ENCODE measurements at places on chromosomes 11 and 22. TPM values are rescaled to one million over a fixed set of nuclear protein-coding genes. Genes with fewer than 3 reads are reported as not detected.

Gene CSF2RB
- total RNA-seq = not detected

Gene NPAS4
- not detected for total RNA-seq

GRCh38 chr11:123392431-123392830 lies 37.6 kb upstream of the GRAMD1B start:
- H3K36me3 ChIP-seq = no peaks in the 10 kb centered on the region
- H3K4me1 ChIP-seq = no peaks in the 10 kb centered on the region
- H3K27me3 ChIP-seq = no peaks in the 10 kb centered on the region
- H3K27ac ChIP-seq = no peak overlapping the region

Gene UPK3A
- not detected for total RNA-seq

Gene HARBI1
- 8.4 TPM for total RNA-seq

DNA sequence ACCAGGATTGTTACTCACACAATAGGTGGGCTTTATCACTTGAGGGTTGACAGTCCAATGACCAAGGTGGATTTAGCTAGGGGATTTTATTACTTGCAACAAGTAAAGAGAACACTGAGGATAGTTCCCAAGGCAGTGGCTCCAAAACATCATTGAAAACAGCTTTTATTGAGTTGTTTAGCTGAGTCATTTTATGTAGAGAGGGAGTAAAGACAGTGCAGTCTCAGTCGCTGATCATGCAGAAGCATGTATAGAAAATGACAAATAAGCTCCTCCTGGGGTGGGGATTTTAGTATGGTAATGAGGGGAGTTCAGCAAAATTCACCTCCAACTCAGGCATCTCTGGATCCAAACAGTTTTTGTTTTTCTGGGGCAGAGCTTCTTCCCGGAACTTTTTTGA lies 163.0 kb upstream of the CCDC179 start:
- H3K27me3 ChIP-seq = no peaks in the 10 kb centered on the region
- H3K4me3 ChIP-seq = no peak overlapping the region
- H3K27ac ChIP-seq = no peak overlapping the region
- H3K4me1 ChIP-seq = no peaks in the 10 kb centered on the region

DNA sequence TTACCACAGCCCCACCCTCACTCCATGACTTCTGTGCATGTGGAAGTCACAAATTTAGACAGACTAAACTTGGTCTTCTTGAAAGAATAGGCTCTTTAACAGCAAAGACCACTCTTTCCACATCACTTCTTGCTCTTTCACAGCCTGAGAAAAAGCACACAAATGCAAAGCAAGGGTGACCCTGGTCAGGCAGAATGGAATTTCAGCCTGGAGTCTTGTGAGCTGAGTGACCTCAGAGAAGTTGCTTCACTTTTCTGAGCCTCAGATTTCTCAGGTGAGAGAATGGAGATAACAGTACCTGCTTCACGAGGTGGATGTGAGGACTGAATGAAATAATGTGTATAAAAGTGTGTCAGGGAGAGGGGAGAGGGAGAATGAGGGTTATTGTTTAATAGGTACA lies 26.8 kb upstream of the LIPT2 start:
- no peaks in the 10 kb centered on the region for H3K36me3 ChIP-seq
- H3K27ac ChIP-seq = no peak overlapping the region
- no peaks in the 10 kb centered on the region for H3K4me1 ChIP-seq
- H3K4me3 ChIP-seq = no peak overlapping the region
- DNase-seq = no peak

Gene CNTF
- 1.6 TPM for total RNA-seq

Gene LDHAL6A
- total RNA-seq = not detected

Gene CDK2AP2
- total RNA-seq = 15.9 TPM

Gene TSSK2
- total RNA-seq = not detected

- no peaks in the 10 kb centered on the region for H3K36me3 ChIP-seq
- H3K27me3 ChIP-seq = no peaks in the 10 kb centered on the region
- H3K27ac ChIP-seq = no peak overlapping the region
- no peak overlapping the region for H3K4me3 ChIP-seq
Observed at GRCh38 chr11:120890609-120891320, 133.1 kb upstream of the TBCEL start.

Data from SJCRH30 (cell line).